ENCODE measurements at places on chromosomes 2 and 18.

DNA sequence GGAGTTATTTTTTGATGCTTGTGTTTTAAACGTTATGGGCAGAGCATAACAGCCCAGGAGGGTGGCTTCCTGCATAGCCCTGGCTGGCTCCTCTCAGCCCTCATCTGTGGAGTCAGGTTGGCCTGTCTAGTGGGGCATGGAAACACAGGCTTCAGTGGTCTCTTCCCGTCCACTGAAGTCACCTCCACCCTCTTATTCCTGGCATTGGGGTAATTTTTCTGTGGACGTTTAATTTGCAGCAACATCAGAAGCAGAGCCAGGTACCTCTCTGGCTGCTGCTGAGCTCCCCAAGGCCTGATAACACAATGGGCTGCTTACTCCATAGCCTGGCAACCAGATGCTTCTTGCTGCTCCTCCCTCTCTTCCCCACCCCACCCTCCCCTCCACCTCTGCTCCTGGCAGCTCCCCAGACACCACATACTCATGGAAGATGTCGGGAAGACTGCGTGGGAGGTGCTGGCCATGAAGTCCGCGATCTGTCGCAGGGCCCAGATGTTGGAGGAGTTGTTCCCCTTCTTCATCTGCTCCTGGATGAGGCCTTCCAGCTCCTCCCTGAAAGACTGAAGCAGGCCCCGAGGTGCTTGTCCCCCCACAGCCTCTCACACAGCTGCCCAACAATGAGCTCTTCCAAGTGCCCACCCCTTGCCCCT lies 64.0 kb downstream of the ADD2 start:
- DNase-seq, result peak; percentile 66

- DNase-seq, result no peak
Observed at GRCh38 chr2:205361970-205362369, 320.3 kb upstream of the NRP2 start.

DNA sequence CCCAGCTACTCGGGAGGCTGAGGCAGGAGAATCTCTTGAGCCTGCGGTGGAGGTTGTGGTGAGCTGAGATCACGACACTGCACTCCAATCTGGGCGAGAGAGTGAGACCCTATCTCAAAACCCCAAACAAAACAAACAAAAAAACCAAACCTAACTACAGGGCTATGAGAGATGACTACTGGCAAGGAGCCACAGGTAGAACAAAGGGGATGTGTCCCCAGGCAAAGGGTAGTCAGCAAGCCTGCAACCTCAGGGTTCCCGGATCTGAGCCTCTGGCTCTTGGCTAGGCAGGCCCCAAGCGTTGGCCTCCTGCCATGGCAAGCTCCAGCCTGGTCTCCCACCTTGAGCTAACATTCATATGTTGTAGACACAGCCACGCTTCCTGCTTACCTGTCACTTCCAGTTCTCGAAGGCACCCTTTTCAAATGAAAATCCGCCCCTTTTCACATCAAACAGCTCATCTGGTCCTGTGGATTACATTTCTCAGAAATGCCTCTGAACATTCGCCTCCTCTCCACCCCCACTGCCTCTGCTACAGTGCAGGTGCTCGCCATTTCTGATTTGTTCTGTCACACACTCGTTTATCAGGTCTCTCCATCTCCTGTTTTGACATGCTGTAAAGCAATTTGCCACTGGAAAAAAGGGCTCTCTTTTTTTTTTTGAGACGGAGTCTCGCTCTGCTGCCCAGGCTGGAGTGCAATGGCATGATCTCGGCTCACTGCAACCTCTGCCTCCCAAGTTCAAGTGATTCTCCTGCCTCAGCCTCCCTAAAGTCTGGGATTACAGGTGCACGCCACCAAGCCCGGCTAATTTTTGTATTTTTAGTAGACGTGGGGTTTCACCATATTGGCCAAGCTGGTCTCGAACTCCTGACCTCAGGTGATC lies 13.1 kb upstream of the ACTR3 start:
- DNase-seq, result no peak

DNA sequence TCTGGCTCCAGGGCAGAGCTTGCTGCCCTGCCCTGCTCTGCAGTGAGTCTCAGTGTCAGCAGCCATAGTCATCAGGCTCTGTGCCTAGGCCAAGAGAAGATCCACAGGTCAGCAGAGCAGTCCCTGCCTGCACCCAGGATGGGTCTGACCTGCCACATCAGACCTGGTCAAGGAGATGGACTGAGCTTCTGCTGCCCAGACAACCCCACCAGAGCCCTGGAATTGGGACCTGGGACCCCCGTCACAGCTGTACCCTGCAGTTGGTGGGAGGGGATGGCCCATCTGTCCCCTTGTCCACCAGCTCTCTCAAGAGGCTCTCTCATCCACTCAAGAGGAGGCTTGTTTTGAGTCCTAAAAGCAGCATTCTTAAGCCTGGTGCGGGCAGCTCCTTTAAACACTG lies 142.6 kb downstream of the TFCP2L1 start:
- DNase-seq, result no peak

DNA sequence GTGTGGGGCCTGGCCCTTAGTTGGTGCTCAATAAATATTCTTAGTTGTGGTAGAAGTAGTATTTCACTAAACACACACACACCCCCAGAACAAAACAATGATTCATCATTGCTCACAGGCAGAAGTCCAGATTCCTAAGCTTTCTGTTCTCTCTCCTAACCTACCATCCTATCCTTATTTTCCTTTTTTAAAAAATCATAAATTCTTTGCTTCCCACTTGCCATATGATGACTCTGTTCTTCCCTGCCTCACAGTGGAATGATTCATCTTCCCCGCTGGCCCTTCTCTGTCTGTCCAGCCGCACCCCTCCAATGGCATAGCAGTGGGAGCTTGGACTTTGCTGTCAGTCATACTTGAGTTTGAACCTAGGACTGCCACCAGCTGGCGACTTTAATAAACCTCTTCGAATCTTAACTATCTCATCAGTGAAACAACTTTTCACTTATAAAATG lies 5.2 kb downstream of the EML6 start:
- peak; percentile 43 for DNase-seq

GRCh38 chr2:53969285-53969967 lies 1.4 kb downstream of the PSME4 start:
- no peak for DNase-seq

GRCh38 chr18:79552140-79552631 lies 127.4 kb upstream of the CTDP1 start:
- DNase-seq, result no peak

GRCh38 chr18:6484659-6485058 lies 69.9 kb upstream of the L3MBTL4 start:
- no peak for DNase-seq

DNA sequence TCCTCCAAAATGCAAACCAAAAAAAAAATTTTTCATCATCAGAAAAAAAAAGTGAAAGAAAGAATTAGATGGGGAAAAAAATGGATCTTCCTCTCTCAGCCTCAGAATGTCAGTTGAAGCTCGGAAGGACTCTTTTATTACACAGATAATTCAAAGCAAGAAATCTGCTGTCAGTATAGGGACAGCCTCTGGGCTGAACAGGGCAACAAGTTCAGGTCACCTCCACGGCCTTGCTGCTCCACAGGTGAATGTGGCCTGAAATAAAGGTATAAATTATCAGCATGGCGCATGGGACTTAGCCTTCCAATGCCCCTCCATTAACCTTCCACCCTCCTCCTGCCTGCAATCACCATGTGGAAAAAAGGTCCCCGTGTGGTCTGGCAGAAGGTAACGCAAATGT lies 316.8 kb upstream of the POU3F3 start:
- no peak for DNase-seq

DNA sequence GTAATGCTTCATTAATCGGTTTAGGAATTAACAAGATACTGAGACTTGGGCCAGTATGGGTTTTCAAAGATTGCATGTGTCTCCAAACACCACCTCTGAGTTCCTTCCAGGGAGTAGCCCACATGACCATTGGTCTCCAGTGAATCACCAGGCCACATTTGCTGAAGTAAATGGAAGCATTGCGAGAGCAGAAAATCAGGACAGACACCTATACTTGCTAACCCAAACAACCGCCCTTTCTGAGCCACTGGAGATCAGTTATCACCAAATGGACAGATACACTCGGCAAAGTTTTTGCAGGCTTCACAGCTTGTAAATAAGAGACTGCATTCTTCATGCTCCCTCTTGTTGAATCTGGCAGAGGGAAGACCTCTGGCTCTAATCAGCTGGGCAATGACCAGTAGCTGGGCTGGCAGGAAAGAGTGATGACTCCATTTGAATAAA lies 40.9 kb downstream of the GATA6 start:
- no peak for DNase-seq

- DNase-seq, result no peak
Observed at GRCh38 chr2:232085164-232085563, 123.7 kb downstream of the DIS3L2 start.

- DNase-seq, result no peak
Observed at GRCh38 chr18:498931-499775, 1.3 kb downstream of the COLEC12 start.

DNA sequence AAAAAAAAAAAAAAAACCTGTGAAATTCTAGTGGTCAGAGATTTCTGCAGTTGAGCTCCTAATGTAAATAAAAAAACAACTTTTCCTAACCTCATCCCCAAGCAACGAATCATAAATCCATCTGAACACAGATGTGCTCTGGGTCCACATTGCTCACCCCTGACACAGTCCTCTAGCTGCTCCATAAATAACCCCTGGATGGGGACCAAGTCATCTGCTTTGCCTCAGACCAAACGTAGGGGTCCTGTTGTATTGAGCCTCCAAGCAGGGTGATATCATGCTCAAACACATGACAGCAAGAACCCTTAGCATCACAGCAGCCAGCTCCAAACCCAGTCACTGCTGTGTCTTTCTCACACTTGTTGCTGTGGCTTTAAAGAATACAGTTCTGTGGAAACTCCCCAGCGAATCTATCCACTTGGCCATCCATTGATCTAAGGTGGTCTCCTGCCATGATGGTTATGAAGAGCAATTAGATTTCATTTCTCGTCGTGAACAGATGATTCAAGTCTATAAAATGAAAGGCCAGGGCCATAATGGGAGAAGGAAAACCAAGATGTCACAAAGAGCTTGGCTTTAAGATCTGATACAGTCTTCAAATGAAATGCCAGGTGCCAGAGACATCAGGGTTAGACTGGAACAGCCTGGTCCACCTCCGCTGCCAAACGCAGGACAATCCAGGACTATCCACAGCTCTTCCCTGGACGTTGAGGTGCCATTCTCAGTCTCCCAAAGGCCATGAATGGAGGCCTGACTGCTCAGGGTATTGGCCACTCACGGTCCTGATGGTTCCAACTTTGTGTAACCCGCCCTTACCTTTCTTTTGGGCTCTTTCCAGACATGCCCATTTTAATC lies 39.0 kb downstream of the TBC1D8 start:
- DNase-seq, result no peak

- DNase-seq, result no peak
Observed at GRCh38 chr2:178117725-178118124, 5.5 kb downstream of the RBM45 start.

DNA sequence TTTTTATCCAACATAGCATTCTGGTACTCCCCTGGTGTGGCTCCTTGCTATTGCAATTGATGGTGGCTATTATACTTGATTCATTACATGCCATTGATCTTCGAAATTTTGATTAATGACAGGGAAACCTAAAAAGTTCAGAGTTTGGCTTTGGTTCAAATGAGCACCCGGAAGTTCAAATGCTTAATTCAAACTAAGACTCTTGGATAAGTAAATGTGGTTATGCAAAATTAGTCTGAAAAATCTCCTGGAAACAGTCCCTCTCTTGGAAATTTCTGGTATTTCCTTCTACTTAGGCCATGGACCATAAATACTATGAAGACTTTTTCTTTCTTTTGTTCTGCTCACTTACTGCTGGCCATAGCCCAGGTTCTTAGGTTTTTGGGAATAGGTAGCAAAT lies 65.3 kb upstream of the SMIM21 start:
- no peak for DNase-seq

- no peak for DNase-seq
Observed at GRCh38 chr2:240629619-240629967, 4.3 kb downstream of the GPR35 start.

- DNase-seq, result no peak
Observed at GRCh38 chr2:63301481-63301880, 250.9 kb downstream of the OTX1 start.

DNA sequence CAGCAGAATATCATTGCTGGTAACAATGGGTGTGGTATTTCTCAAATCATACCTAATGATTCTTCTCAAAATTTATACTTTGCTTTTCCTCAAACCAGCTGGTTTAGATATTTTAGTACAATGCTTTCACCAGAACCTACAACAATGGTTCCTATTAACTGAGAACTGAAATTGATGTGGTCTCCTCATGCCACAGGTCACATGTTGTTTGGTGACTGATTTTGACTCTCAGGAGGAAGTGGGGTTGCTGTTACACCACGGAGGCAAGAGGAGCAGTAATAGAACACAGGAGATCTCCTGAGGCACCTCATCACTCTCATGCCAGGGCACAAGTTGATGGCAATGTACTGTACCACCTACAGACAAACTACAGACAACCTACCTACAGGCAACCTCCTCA lies 3.0 kb upstream of the CEP68 start:
- no peak for DNase-seq

DNA sequence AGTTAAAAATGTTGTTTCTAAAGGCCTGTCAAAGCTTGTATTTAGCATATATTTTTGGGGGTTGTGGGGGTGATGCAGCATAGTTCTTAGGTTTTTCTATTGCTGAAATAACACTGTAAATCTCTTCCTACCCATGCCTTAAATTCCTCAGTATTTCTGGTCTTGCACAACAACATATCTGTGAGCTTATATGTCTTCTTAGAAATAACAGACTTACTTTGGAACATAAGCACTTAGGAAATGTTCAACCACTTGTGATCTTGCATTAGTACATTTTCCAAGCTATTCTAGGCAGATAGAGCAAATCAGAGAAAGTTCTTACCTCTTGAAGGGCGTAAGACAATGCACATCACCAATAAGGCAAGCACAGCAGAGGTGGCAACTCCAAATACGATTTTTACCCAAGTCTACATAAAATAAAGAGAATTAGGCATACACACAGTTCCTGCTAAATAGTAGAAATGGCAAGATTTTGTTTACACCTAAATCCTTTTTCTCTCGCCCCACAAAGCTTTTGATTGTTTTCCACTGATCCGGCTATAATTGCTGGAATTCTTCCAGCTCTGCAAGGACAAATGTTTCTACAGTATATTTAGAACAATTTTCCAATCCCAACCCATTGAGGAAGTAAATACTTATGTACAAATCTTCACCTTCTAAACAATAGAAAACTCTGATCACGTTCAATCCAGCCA lies 512 bp downstream of the FAP start:
- DNase-seq, result peak; percentile 88

- DNase-seq, result no peak
Observed at GRCh38 chr18:49486606-49486952, 455 bp downstream of the C18orf32 start.

DNA sequence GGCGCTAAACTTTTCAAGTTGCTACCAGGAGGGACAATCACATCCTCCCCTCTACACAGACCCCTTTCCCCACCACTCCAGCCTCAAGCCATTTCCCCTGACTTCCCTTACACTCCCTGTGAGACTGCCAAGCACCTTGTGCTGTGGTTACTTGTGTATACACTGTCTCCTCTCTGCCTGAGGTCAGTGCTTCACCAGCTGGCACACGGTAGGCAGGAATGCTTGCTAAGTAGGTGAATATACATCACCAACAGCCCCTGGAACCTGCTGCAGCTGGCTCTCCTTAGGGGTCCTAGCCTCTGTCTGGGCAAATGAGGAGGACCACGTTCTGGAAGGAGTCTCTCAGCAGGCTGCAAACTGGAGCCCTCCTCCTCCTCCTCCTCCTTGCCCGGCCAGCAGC lies 38.3 kb upstream of the ACAA2 start:
- no peak for DNase-seq
